ENCODE measurements at places on chromosomes 2 and 18.
A peak's percentile ranks its signal among the peaks of the same experiment; 100 is the strongest.

DNA sequence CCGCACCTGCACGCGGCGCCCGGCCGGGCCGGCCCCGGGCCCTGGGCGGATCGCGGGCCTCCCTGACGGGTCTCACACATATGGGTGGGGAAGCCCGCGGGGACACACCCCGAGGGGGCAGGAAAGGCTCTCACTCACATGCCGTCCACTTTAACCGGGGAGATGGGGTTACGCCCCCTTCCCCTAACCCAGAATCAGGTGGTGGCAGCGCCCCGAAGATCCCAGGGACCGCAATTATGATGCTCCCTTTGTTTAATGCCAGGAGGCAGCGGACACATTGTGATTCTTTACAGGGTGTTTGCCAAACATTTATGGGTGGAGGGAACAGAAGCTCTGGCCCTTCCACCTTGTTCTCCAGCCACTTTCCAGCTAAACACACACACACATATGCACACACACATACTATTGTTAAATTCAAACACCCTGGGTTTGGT, 424 bp upstream of the ANKRD44 start:
- no peaks in the 10 kb centered on the region for H3K27me3 ChIP-seq
- peaks cover 47% of the 10 kb centered on the region for H3K4me1 ChIP-seq
- H3K36me3 ChIP-seq = no peaks in the 10 kb centered on the region
- no peak for DNase-seq
- peak overlapping the region; percentile 20 for H3K27ac ChIP-seq
- peak overlapping the region; percentile 69 for H3K4me3 ChIP-seq

GRCh38 chr2:9973690-9974089, 22.2 kb downstream of the GRHL1 start:
- H3K4me1 ChIP-seq = peaks cover 43% of the 10 kb centered on the region
- H3K27ac ChIP-seq = no peak overlapping the region
- no peaks in the 10 kb centered on the region for H3K27me3 ChIP-seq
- no peak for DNase-seq

- no peaks in the 10 kb centered on the region for H3K36me3 ChIP-seq
- no peaks in the 10 kb centered on the region for H3K27me3 ChIP-seq
- H3K27ac ChIP-seq = no peak overlapping the region
- no peak overlapping the region for H3K4me3 ChIP-seq
- DNase-seq = no peak
- H3K4me1 ChIP-seq = no peaks in the 10 kb centered on the region
Observed at GRCh38 chr2:19158896-19159295, 199.5 kb downstream of the OSR1 start.

- H3K4me3 ChIP-seq = no peak overlapping the region
- DNase-seq = no peak
- H3K36me3 ChIP-seq = no peaks in the 10 kb centered on the region
- H3K27ac ChIP-seq = no peak overlapping the region
- H3K4me1 ChIP-seq = peaks cover 6% of the 10 kb centered on the region
- H3K27me3 ChIP-seq = no peaks in the 10 kb centered on the region
Observed at GRCh38 chr2:3490191-3491170, 28.9 kb downstream of the ADI1 start.

GRCh38 chr2:216572582-216573578, 60.3 kb upstream of the IGFBP2 start:
- no peaks in the 10 kb centered on the region for H3K36me3 ChIP-seq
- H3K4me3 ChIP-seq = no peak overlapping the region
- H3K27ac ChIP-seq = peak overlapping the region; percentile 83
- no peaks in the 10 kb centered on the region for H3K27me3 ChIP-seq
- peaks cover 20% of the 10 kb centered on the region for H3K4me1 ChIP-seq

- no peak overlapping the region for H3K27ac ChIP-seq
- H3K4me1 ChIP-seq = no peaks in the 10 kb centered on the region
- DNase-seq = no peak
- no peak overlapping the region for H3K4me3 ChIP-seq
Observed at GRCh38 chr2:127826047-127826446, 15.1 kb upstream of the WDR33 start.

GRCh38 chr2:86237172-86237571, 37.9 kb downstream of the MRPL35 start:
- H3K4me1 ChIP-seq = peaks cover 16% of the 10 kb centered on the region
- DNase-seq = no peak
- no peaks in the 10 kb centered on the region for H3K36me3 ChIP-seq
- no peaks in the 10 kb centered on the region for H3K27me3 ChIP-seq
- no peak overlapping the region for H3K4me3 ChIP-seq
- no peak overlapping the region for H3K27ac ChIP-seq

GRCh38 chr2:224069172-224069571, 30.1 kb upstream of the SERPINE2 start:
- H3K4me3 ChIP-seq = no peak overlapping the region
- peak; percentile 20 for DNase-seq
- no peak overlapping the region for H3K27ac ChIP-seq
- no peaks in the 10 kb centered on the region for H3K36me3 ChIP-seq
- no peaks in the 10 kb centered on the region for H3K27me3 ChIP-seq
- H3K4me1 ChIP-seq = no peaks in the 10 kb centered on the region

DNA sequence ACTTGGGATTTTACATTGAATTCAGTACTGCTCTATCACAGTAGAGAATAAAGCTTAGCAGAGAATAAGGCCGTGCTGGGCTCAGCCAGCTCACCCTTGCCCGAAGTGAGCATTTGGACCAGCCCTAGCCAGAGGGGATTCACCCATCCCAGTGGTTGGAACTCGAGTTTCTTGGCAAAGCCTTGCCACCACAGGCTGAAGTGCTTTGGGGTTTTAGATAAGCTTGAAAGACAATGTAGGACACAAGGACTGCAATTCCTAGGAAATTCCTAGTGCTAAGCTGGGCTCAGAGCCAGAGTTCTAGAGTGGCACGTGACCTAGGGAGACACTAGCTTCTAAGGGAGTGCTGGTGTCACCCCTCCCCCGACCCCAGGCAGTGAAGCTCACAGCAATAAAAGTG, 28.0 kb downstream of the SERPINB11 start:
- H3K4me1 ChIP-seq = no peaks in the 10 kb centered on the region
- no peaks in the 10 kb centered on the region for H3K36me3 ChIP-seq
- no peaks in the 10 kb centered on the region for H3K27me3 ChIP-seq
- no peak overlapping the region for H3K4me3 ChIP-seq
- no peak for DNase-seq

GRCh38 chr2:40374543-40375240, 77.2 kb downstream of the SLC8A1 start:
- DNase-seq = no peak
- H3K4me1 ChIP-seq = peaks cover 40% of the 10 kb centered on the region
- no peak overlapping the region for H3K4me3 ChIP-seq
- H3K36me3 ChIP-seq = no peaks in the 10 kb centered on the region
- no peaks in the 10 kb centered on the region for H3K27me3 ChIP-seq
- H3K27ac ChIP-seq = no peak overlapping the region

DNA sequence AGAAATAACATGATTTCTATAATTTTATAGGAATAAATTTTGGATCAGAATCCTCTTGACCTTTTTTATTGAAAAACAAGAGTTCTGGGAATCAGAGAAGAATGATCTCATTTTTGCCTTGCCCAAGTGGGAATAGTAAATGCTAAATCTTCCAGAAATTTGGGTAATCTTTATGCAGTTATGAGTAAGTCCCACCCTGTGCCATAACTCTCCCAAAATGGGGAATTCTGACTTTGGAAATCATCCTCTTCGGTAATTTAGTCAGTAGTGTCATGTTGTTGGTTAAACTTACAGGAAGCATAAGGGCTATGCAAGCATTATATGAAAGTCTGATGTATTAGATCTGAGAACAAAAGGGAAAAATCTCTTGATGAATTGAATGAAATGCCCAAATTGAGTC, 20.6 kb upstream of the ARHGAP28 start:
- H3K27me3 ChIP-seq = no peaks in the 10 kb centered on the region
- H3K36me3 ChIP-seq = no peaks in the 10 kb centered on the region
- DNase-seq = no peak
- no peak overlapping the region for H3K4me3 ChIP-seq

- H3K4me3 ChIP-seq = no peak overlapping the region
- H3K36me3 ChIP-seq = no peaks in the 10 kb centered on the region
- no peaks in the 10 kb centered on the region for H3K27me3 ChIP-seq
Observed at GRCh38 chr2:210965472-210965871, 409.1 kb downstream of the CPS1 start.

GRCh38 chr2:64326578-64327050, 127.3 kb upstream of the LGALSL start:
- no peaks in the 10 kb centered on the region for H3K36me3 ChIP-seq
- H3K27ac ChIP-seq = no peak overlapping the region
- DNase-seq = no peak
- no peaks in the 10 kb centered on the region for H3K27me3 ChIP-seq

- no peak for DNase-seq
- no peak overlapping the region for H3K4me3 ChIP-seq
- H3K27ac ChIP-seq = no peak overlapping the region
- H3K4me1 ChIP-seq = no peaks in the 10 kb centered on the region
- no peaks in the 10 kb centered on the region for H3K27me3 ChIP-seq
Observed at GRCh38 chr18:33123862-33124518, 316.5 kb downstream of the CCDC178 start.

GRCh38 chr2:171553236-171553635, 31.0 kb downstream of the CYBRD1 start:
- H3K27ac ChIP-seq = no peak overlapping the region
- no peaks in the 10 kb centered on the region for H3K4me1 ChIP-seq
- H3K27me3 ChIP-seq = no peaks in the 10 kb centered on the region

GRCh38 chr2:236748801-236749200, 179.2 kb downstream of the ACKR3 start:
- H3K27ac ChIP-seq = peak overlapping the region; percentile 69
- no peak overlapping the region for H3K4me3 ChIP-seq
- H3K36me3 ChIP-seq = no peaks in the 10 kb centered on the region

DNA sequence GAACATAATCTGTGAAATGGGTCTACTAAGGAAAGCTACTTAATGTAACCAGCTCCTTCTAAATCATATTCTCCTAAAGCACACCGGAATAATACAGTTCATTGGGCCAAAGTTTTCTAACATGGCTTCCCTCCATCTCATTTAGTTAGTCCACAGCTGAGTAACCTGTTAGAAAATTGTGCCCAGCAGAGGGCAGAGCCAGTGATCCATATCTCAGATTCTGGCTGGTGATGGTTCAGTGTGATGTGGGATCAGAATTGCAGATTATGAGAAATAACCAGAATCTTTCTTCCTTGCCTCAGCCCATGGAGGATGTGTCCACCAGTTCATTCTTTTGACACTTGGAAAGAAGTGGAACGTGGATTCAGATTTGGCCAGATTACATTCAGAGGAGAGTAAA, 9.4 kb upstream of the CTLA4 start:
- H3K4me1 ChIP-seq = no peaks in the 10 kb centered on the region
- no peak for DNase-seq
- no peaks in the 10 kb centered on the region for H3K36me3 ChIP-seq
- H3K27ac ChIP-seq = no peak overlapping the region
- H3K27me3 ChIP-seq = no peaks in the 10 kb centered on the region

DNA sequence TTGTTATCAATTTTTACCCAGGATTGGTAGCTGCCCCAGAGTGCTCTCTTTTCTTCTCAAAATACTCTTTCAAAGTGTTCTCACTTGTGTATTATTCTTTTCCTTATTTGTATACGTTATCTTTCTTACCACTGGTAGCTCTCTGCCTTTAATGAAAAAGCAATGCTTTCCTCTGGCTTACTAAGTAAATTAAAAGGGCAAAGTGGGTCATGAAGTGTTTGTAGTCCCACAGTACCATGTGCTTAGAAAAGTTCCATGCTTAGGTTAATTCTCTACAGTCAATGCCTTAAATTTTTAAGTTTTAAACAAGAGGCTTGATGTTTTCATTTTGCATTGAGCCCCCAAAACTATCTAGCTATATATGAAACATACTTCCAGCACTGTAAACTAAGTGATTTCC, 300.2 kb downstream of the ASXL3 start:
- H3K4me3 ChIP-seq = no peak overlapping the region
- H3K27ac ChIP-seq = no peak overlapping the region

DNA sequence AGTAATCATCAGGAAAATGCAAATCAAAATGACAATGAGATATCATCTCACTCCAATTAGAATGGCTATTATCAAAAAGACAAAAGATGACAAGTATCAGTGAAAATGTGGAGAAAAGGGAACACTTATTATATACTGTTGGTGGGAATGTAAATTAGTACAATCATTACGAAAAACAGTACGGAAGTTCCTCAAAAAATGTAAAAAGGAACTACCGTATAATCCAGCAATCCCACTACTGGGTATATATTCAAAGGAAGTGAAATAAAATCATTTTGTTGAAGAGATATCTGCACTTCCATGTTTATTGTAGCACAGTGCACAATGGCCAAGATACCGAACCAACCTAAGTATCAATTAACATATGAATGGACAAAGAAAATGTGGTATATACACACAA, 52.4 kb upstream of the TEX51 start:
- no peak overlapping the region for H3K4me3 ChIP-seq
- H3K36me3 ChIP-seq = no peaks in the 10 kb centered on the region
- DNase-seq = no peak
- H3K27ac ChIP-seq = no peak overlapping the region
- no peaks in the 10 kb centered on the region for H3K4me1 ChIP-seq

- no peak for DNase-seq
- no peak overlapping the region for H3K27ac ChIP-seq
- peak overlapping the region; percentile 32 for H3K4me3 ChIP-seq
- H3K36me3 ChIP-seq = no peaks in the 10 kb centered on the region
- peaks cover 41% of the 10 kb centered on the region for H3K27me3 ChIP-seq
- peaks cover 15% of the 10 kb centered on the region for H3K4me1 ChIP-seq
Observed at GRCh38 chr2:148875387-148876051, 492 bp downstream of the KIF5C start.

GRCh38 chr2:158602027-158602426, 145.3 kb downstream of the PKP4 start:
- H3K27me3 ChIP-seq = no peaks in the 10 kb centered on the region
- no peak for DNase-seq
- H3K4me1 ChIP-seq = peaks cover 37% of the 10 kb centered on the region
- H3K36me3 ChIP-seq = no peaks in the 10 kb centered on the region
- no peak overlapping the region for H3K4me3 ChIP-seq
- H3K27ac ChIP-seq = no peak overlapping the region

- H3K27ac ChIP-seq = no peak overlapping the region
- no peaks in the 10 kb centered on the region for H3K36me3 ChIP-seq
- no peaks in the 10 kb centered on the region for H3K27me3 ChIP-seq
- no peak overlapping the region for H3K4me3 ChIP-seq
- H3K4me1 ChIP-seq = peaks cover 7% of the 10 kb centered on the region
Observed at GRCh38 chr2:177797808-177798207, 274.8 kb downstream of the PDE11A start.

- no peak overlapping the region for H3K4me3 ChIP-seq
- no peaks in the 10 kb centered on the region for H3K4me1 ChIP-seq
- H3K36me3 ChIP-seq = no peaks in the 10 kb centered on the region
Observed at GRCh38 chr2:178810422-178810821, 3.2 kb upstream of the TTN start.

- no peak overlapping the region for H3K27ac ChIP-seq
Observed at GRCh38 chr2:18482666-18483065, 77.8 kb downstream of the RDH14 start.

DNA sequence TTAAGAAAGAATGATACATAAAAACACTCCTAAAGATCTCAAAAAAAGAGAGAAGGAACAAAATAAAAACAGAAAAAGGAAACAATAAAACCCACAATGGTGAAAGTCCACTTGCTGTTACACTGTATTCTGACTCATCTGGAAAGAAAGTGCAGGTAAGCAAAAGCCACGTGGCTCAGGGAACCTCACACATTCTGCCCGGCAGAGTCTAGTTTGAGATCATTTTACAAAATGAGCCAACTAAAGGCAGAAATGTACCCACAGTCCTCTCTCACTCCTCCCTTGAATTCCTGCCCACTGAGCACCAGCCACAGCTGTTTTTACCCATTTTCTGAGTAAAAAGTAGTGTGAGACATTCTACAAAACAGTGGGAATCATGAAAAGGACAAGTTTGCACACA, 10.0 kb downstream of the KCNH7 start:
- H3K4me1 ChIP-seq = no peaks in the 10 kb centered on the region
- no peaks in the 10 kb centered on the region for H3K27me3 ChIP-seq
- DNase-seq = no peak
- H3K27ac ChIP-seq = no peak overlapping the region
- H3K36me3 ChIP-seq = no peaks in the 10 kb centered on the region
